ENCODE measurements at places on chromosomes 12 and 14.

GRCh38 chr14:30656190-30656632 is 34.1 kb downstream of the SCFD1 start:
- peak; percentile 28 for DNase-seq

DNA sequence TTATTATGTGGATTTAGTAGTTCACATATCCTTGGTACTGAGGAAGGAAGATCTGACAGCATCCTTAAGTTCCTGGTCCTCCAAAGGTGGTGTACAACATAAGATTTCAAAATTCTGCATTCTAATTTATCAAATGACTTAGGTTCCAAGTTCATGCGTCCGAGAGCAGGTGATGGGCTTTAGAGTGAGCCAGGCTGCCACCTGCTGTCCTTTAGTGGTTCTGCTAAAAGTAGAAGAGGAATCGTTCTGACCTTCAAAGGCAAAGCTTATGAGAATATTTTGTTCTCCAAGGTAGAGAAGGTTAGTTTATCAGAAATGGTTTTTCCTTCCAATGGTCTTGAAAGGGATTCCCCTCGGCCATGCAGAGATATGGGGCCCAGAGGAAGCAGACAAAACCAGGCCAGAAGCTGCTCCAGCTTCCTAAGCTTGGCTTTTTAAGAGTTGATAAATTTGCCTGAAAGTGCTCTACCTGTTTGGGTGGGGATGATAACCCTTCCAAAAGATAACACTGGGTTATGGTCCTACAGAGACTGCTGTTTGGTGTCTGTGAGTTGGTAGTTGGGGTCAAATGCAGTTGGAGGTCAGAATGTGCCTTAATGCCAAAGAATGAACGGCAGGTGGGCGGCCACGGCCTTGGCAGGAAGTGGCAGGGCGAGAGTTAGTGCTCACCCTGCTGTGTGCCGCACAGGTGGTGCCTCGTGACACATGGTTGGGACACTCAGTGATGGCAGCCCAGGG is 29.1 kb upstream of the LRTM2 start:
- peak; percentile 74 for DNase-seq

GRCh38 chr14:95185033-95185766 is 27.9 kb upstream of the DICER1 start:
- DNase-seq = no peak

DNA sequence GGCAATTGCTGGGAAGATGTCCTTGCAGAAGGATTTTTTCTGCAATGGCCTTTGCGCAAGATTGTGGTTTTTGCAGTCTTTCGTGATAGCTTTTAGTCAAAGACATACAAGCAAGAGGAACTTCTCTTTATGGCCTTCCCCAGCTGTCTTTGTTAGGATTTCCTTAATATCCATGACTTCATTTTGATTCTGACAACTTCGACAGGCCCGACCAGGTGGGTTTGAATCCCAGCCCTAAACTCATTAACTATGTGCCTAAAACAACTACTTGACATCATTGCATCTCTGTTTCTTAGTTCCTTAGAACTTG is 13.3 kb upstream of the VRK1 start:
- DNase-seq = no peak

DNA sequence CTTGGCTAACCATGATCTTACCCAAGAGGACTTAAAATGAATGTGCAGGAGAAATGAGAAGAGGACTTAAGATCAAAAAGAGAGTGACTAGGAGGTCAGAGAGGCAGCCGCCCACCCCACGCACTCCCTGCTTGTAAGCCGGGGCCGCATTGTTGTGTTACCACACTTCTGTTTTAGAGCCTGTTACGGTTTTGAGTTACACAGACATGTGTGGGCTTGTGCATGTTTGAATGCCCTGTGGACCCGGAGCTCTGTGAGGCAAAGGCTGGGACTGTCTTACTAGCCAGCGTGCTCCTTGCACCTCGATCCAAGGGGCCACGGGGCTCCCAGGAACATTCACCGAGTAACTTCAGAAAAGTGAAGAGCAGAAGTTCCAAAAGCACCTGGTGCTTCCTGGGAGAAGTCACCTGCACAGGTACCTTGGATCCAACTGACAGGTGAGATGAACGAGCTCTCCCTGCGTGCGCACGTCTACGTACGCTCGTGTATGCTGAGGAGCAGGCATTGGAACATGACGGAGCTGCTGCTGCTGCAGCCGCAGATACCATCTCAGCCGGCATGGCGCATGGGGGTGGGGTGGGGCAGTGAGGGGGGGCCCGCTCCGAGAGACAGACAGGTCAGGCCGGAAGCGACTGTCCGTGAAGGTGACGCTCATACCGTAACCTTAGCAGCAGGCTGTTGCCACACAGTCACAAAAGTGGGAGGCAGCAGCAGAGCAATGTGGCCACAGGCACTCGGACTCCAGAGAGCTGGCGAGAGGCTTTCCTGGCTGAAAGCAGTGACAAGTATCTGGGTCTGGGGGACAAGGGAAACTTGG is 23.7 kb downstream of the SFSWAP start:
- no peak for DNase-seq
